ENCODE measurements at places on chromosomes 5 and 9.

DNA sequence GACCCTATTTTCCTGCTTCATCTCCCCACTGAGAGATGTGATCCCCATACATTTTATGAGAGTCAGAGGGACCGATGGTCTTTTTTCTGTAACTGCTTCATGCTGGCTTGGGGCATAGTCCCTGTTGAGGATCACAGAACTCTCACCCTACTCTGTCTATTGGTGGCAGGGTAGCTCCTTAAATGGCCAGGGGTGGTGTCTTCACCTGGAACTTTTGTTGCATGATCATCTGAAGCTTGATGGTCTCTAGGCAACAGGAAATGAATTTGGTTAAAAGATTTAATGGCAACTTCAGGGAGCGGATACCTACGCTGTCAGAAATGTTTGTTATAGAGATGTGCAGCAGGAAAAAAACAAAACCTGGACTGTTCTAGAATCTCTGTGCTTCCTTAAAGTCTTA, 87.0 kb upstream of the GLIS3 start:
- DNase-seq = peak; percentile 21

DNA sequence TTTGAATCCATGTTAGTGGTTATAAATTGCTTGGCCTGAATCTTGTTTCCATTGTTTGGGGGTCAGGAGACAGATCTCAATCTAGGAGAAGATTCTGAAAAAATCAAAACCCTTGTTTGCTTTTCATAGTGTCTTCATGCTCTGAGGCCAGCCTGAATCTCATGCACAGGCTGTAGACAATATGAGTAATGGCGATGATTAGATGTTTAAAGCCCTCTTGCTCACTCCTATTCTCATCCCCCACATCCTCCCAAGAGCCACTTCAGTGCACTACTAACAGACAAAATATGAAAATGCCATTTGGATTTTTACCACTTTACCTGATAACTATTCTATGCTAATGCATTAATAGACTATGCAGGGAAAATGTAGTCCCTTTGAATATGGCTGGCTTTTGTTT, 129.4 kb downstream of the NUDT12 start:
- no peak for DNase-seq

DNA sequence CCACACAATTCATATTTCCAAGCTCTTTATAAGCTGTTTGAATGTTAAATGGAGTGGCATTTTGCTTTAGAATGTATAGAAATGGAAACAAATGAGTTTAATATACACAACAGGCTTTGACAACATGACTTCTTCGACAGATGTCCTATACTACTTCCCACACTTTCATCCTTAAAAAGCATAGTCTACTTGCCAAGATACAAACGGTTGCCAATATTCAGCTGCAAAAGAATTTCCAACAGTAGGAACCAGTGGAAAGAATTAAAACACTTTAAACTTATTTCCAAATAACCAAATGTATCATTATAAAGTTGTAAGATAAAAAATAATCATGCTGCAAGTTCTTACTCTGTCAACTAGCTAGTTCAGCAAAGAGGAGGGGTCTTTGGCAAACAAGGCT, 456.4 kb downstream of the PDE4D start:
- DNase-seq = no peak

DNA sequence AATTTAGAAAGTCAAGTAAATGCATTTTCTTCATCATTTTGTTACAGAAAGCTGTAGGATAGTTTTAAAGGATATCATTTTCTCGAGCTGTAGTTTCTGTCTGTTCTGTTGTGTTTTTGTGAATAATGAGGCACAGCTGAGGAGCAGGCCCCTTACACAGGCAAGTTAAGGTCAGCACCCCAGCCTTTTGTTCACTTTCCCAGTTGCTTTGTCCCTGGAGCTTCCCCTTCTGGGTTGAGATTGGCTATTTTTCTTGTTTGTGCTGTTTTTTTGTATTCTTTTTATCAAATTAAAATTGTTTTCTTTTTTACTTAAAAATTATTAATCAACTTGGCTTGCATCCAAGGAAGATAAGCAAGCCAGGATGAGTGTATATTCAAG, 213.8 kb upstream of the ACTBL2 start:
- no peak for DNase-seq

DNA sequence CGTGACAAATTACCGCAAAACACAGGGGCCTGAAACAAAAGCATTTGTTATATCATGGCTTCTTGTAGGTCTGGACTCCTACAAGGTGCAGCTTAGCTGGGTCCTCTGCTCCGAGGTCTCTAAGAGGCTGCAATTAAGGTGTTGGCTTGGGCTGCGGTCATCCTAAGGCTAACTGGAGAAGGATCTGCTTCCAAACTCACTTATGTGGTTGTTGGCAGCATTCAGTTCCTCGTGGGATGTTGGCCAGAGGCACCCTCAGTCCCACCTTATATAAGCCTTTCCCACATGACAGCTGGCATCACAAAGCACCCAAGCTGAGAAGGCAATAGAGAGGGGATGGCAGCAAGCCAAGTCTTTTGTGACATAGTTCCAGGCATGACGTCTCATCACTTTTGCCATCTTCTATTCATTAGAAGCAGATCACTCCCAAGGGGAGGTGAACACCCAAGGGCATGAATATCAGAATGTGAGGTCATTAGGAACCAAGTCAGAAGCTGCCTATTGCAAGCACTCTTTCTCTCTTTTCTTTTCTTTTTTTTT, 47.9 kb upstream of the ZBTB43 start:
- peak; percentile 12 for DNase-seq

- DNase-seq = peak; percentile 8
Measured at GRCh38 chr5:140764177-140764973, 21.6 kb upstream of the PCDHA1 start.

DNA sequence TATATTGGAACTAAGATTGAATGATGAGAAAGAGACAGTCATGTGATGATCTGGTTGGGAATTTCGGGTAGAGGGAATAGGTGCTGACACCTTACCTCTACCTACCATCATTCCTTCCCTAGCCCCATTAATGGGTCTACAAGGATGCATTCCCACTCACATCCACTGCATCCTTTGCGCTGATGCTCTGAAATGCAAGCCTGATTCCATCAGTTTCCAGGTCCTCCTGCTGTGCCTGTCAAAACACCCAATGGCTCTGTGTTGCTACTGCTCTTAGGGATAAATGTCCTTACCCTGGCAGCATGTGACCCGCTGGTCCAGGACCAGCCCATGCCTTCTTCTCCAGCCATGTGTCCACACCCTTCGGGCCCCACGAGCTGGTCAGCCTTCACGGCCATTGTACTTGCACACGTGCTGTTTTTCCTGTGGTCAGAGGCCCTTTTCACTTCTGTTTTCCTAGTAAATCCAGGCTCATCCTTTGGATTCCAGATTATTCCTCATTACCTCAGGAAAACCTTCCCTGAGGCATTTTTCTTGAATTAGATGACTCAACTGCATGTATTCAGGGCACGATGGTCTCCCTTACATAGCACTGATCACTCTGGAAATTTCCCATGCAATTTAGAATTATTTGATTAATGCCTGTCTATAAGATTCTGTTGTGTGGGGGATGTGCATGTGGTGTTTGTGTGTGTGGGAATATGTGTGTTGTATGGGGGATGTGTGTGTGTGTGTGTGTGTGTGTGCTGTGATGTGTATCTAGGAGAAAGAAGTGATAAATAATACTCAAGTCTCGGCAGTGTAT, 185.0 kb downstream of the DIRAS2 start:
- DNase-seq = no peak

DNA sequence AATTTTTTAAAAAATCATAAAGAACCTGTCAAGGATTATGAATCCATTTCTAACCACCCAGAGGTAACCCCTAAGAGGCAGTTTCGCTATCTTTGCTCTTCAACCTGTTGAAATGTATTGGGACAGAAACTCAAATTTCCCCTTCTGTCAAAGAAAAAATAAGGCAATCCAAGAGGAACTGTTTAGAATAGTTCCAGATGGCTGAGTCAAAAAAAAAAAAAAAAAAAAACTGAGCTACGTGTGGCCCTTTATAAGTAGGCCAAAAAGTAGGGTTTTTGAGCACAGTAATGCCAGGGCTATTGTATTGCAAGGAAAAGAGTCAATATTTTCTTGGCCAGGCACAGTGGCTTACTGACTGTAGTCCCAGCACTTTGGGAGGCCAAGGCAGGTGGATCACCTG, 94.9 kb downstream of the RAD23B start:
- DNase-seq = no peak

GRCh38 chr9:77554586-77555105, 93.5 kb downstream of the GNA14 start:
- DNase-seq = no peak

DNA sequence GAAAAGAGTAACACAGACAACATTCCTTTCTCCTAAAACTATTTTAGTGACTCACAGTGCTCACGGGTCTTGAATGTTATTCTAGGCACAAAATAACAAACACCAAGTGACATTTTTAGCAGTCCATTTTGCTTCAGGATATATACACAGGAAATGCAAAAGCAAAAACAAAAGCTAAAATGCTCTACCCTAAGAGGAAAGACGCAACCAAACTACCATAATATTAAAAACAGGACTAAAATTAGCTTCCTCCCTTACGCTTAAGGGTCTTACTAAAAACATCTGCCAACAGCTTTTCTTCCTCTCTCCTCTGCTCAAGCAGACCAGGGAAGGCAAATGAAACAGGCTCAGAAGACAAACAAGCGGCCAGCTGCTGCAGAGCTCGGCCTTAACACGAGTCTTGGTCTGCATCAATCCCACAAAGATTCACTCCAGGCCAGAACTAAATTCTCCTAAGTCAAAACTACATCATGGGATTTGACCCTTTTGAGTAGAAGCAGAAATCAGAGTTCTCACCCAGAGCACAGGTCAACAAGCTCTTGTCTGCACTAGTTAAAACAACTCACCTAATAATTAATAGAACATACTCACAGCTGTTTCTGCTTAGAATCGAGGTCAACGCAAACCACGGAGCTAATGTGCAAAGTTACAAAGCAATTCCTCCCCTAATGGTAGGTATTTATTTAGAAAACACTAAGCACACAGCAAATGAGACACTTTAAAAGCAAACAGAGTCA, 62.3 kb downstream of the RAPGEF1 start:
- DNase-seq = peak; percentile 93

GRCh38 chr9:88383176-88383575, 5.1 kb upstream of the SPIN1 start:
- no peak for DNase-seq

DNA sequence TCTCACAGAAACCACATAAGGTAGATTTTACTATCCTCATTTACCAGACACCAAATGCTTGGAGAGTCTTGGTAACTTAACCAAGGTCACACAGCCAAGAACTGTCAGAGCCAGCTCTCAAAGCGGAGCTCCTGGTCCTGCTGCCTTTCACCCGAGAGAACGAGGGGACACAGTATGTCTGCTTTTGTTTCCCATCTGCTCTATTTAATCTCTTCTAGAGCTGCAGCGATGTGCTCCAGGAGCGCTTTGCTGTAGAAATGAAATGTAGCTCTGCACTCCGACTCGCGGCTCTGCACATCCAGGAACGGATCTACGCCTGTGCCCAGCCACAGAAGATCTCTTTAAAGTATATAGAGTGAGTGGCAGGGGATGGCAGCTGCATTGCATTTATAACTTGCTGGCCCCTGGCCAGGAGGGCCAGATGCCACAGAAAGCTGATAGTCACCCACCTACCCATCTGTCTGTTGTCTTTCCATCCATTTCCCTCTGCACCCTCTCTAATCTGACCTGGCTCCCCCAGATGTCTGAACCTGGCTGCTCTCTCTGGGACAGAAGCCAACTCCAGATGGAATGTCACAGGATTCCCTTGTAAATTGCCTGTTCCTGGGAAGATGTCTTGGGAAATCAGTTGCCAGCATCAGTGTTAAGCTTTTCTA, 21.4 kb upstream of the TRMT10B start:
- no peak for DNase-seq

- DNase-seq = no peak
Measured at GRCh38 chr9:21903380-21903965, 90.7 kb downstream of the CDKN2A start.

- DNase-seq = peak; percentile 6
Measured at GRCh38 chr5:90294604-90295003, 115.0 kb downstream of the CETN3 start.

GRCh38 chr5:43137326-43137725, 16.6 kb downstream of the ZNF131 start:
- no peak for DNase-seq

DNA sequence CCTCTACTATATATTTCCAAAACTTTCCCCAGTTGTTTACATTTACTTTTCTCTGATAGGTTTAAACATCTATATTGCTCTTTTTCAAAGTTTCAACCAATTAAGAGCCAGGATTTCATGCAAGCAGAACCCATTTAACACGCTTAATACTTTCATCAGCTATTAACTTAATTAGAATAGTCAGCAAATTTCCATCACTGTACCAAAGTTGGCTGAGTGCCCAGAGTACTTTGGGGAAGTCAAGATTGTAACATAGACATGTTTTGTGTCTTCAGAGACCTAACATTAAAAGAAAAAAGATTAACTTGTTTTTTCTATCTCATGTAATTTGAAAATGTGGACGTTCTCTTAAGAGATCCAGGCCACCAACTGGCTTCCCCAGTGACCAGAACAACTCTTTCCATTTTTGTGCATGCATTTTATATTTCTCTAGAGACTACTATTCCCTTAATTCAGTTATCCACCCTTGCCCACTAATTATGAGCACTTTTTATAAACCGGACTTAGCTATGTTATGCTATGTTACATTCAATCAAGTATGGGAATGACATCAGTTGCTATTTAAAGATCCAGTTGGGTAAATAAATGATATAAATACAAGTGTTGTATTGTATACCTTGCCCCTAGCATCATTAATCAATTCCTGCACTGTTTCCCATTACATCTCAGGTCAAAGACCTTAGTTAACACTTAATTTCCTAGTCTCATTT, 478.1 kb upstream of the NMUR2 start:
- peak; percentile 9 for DNase-seq

GRCh38 chr5:4027088-4027734, 431.6 kb downstream of the IRX1 start:
- DNase-seq = no peak

DNA sequence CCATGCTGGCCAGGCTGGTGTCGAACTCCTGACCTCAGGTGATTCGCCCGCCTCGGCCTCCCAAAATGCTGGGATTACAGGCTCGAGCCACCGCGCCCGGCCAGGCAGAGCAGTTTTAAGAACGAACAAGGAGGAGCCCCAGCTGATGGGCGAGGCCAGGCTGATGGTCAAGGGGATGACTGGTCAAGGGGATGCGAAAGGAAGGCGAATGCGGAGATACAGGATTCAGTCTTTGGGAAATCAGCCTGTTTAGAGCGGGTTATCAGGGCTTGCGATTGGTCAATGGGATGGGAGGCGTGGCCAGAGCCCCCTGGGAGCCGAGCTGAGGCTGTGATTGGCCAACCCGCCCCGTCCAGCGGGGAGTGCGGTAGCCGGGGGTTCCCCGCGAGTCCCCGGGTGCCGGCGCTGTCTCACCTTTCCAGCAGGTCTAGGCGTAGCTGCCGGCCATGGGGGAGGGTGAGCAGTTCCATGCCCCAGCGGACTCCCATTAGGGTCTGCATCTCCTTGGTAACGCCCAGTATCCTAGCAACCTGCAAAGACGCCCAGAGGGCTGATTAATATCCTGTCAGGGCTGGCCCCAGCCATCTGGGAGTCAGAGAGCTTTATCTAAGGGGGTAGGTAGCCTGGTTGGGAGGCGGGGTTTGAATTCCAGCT, 7.5 kb upstream of the TOR2A start:
- peak; percentile 42 for DNase-seq
